NCI-H2107 (cell line): ENCODE measurements at places on chromosomes 5 and 9.

DNA sequence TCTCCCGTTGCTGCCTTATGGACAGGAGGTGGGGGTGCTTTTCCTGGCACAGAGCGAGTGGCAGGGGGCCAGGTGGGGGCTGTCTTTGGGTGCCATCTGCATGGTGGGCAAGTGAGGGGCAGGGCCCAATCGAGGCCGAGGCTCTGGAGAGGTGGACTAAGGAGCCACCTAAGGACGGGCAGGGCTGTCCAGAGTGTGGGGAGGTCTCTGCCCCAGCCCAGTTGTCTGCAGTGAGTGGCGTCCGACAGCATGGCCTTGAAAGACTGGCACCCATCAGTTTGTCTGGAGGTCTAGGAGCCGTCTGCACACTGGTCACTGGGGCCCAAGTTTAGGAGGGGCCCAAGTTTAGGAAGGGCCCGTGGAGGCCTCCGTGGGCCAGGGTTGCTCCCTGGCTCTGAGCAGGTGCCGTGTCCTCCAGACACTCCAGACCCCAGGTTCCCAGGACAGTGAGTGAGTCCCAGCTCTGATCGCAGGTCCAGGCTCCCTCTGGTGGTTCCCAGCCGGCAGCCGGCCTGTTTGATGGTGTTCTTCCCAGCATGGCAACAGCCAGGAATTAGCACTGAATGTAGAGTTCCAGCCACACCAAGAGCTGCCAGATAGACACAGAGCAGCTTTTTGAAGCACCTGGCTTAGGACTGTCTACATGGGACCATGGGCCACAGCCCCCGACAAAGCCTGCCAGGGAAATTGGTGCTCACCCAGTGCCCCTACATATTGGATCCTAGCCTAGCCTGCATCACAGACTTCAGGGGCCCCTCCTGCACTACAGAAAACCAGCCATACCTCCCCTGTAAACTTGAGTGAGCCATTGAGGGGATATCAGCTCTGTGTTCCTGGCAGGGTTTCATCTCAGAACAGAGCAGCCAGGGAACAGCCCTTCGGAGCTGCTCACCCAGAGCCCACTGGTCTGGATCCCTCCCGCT is 120.9 kb downstream of the WNK2 start:
- no peak for DNase-seq

DNA sequence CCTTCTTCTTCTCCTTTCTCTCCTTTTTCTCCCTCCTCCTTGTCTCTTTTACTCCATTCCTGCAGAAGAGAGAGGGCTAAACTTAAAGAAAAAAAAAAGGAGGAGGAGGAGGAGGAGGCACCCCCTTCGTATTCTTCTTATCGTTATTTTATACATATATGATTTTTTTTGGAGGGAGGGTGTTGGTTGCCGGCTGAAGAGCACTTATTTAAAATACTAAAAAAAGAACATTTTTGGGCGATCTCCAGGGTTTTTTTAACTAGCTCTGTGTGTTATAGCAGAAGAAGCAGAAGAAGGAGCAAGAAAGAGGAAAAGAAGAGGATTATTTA is 381 bp downstream of the NR2F1 start:
- DNase-seq = no peak

DNA sequence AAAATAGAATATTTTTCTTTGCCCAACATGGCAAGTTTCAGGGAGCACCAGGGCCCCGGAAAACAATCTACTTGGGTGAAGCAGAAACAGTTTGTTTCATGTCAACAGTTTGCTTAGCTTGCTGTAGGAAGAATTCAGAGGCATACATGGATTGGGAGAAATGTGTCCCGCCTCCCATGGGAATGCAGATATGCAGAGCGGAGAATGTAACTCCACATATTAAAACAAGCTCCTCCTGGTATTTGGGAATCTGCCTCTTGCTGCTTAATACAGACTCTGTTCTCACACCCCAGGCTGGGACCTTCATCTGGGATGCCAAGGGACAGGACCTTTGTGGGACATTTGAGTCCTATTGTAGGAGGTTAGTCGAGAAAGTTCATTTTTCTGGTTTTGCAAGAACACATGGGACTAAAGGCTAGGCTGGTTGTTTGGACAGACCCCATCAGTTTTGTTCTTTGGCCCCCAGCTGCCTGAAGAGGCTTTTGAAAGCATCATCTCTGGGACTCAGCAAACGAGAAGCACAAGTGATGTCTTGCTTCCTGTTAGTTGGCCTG is 220.5 kb upstream of the ADRA1B start:
- DNase-seq = no peak

- DNase-seq = no peak
Measured at GRCh38 chr9:70474413-70474812, 60.0 kb upstream of the KLF9 start.

- no peak for DNase-seq
Measured at GRCh38 chr5:110594866-110595265, 131.6 kb downstream of the TMEM232 start.

DNA sequence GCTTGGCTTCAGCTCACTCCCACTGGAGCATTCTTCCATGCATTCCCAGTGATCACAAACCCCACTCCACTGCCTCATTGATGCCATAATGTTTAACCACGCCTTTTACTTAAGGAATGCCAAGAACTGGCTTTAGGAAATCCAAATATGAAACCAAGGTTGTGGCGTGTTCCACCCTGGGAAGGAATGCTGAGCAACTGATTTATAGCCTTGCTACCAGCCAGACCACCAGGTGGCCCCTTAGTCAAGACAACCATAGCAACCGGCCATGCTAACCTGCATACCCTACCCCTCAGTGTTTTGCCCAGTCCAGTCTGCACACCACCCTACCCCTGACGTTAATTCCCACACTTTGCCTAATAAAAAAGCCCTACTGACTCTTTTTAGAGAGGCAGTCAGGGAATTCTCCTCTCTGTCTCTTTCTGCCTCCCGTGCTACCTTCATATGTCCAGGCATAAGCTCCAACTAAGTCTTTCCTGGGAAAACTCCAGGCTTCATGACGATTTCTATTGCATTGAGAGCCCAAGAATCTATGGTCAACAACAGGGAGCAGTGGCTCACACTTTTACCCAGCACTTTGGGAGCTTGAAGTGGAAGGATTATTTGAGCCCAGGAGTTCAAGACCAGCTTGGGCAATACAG is 27.0 kb upstream of the PRRC2B start:
- no peak for DNase-seq

DNA sequence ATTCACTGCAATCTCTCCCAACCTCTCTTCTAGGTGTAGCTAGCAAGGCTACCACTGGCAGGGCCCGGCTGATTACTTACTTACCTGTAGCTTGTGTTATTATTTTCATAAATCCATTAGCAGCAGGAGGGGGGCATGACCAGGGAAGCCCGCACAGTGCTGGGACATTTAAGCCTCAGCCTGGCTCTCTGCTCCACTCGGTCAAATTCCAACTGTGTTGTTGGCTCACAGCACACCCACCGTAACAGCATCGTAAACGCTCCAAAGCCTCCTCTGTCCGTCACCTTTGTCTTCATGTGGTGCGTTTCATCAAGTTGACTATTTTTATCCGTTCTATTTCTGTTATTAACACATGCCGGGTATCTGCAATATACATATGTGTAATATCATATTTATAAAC is 264.7 kb downstream of the NSG2 start:
- no peak for DNase-seq

GRCh38 chr5:133381041-133381440 is 231.3 kb downstream of the FSTL4 start:
- DNase-seq = no peak

GRCh38 chr5:142178651-142179050 is 70.1 kb downstream of the NDFIP1 start:
- no peak for DNase-seq

GRCh38 chr5:28580616-28581015 is 1542.2 kb upstream of the CDH9 start:
- DNase-seq = no peak

DNA sequence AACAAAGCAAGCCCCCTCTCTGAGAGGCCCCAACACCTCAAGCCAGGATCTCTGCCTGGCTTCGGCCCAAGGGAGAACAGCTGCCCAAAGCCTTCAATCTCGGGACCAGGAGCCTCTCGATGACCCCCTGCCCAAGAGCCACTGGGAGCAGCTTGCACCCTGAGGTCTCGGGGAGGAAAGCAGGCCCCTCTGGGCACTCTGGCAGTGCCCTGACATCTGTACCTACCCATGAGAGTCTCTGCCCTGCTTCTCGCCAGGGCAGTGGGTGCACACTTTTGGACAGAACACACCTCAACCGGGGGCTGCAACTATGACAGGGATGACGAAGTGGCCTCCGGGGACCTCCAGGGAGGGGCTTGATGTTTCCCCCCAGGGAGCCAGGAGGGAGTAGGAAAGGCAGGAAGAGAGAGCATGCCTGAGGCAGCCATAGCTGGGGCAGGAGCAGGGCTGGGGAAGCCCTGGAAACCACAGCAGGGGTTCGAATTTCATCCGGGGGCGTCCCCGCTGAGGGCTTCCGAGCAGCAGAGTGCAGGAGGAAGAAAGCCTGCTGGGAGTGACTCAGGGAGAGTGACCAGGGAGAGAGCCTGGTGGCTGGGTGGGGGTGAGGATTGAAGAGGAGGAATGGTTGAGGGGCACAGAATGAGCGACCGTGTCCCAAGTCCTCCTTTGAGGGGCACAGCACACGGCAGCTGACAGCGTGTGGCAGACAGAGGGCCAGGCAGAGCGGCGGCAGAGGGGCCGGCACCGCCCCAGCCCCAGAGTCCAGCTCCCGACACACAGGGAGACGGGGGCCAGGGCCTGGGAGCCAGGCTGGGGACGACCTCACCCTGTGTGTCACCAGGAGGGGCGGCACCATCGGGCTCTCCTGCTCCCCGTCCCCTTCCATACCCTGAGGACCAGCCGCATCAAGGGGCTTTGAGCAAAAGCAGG is 1.8 kb downstream of the LPCAT1 start:
- peak; percentile 72 for DNase-seq

DNA sequence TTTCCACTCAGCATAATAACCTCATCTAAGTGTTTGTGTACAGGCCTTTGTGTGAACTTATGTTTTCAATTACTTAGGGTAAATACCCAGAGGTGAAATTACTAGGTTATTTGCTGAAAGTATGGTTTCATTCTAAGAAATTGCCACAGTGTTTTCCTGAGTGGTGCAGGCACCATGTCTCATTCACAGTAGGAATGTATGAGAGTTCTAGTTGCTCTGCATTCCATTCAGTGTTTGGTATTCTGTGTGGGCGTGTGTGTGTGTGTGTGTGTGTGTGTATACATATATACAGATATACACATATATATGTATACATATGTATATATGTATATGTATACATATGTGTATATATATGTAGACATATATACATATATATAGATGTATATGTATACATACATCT is 8.8 kb upstream of the SVEP1 start:
- DNase-seq = no peak

GRCh38 chr9:15377625-15378540 is 44.8 kb upstream of the SNAPC3 start:
- no peak for DNase-seq

DNA sequence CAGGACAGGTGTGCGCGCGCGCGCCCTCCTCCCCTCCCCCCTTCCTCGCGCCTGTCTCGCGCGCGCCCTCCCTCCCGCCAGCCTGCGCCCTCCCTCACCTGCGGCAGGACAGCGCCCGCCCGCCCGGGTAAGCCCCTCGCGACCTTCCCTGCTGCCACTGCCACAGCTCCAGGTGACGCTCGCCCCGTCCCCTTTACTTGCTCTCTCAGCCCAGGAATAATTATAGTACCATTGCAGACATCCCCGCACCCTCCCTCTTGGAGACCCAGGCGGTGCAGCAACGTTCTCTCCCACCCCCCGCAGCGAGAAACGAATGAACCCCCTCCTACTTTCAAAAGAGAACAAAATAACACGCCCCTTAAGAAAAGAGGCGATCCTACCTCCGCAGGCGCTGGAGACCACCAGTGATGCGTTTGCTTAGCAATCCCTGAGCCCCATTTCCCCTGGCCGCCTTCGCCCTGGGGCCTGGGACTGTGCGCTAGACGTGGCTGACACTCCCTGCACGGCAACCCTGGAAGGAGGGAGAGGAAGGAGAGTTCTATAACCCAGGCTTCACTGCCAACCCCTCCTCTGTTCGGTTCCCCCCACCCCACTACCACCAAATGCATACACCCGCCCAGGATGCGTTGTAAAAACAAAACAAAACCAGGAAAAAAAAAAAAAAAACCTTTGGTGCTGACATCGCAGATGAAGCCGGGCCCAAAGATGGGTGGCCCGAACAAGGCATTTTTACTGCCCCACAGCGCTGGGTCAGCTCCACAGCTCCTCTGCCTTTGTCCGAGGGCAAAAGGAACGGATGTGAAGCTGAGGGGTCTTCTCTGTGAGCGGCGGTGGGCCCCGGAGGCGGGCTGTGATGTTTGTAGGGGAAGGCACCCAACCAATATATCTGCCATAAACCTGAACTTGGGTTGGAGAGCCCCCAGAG is 5.6 kb upstream of the PURA start:
- DNase-seq = no peak

- DNase-seq = no peak
Measured at GRCh38 chr9:99387431-99387830, 165.3 kb downstream of the SEC61B start.

GRCh38 chr9:4306777-4307121 is 6.9 kb upstream of the GLIS3 start:
- no peak for DNase-seq

DNA sequence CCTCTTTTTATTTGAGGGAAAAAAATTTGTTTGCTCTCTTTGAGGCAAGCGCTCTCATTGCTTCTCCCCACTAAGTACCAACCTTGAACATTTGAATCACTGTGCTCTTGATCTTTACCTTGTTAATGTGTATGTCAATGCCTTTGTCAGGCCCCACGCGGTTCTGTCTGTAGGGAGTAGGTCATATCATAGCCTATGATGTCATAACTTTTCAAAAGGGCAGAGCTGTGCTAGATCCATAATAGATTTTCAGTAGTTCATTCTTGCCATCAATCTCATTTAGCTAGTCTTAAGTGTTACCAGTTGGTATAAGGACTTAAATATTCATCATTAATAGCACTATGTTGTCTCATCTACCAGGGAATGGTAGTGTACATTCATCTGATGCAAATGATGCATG is 56.6 kb downstream of the MAST4 start:
- no peak for DNase-seq

DNA sequence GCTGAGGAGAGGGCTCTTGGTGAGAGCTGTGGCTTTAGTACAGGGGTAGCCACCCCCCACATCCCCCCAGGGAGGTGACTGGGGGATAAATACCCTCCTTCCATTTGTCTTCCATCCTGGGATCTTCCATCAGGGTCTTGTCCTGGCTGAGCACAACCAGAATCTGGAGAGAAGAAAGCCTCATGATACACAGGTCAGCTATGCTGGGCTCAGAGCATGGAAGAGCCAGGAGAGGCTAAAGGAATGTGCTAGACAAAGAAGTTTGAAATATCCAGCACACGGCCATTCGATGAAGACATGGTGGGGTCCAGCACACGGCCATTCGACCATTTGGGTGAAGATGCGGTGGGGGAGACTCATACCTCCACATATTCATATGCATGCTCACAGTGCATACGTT is 30.0 kb downstream of the ROPN1L start:
- DNase-seq = no peak

GRCh38 chr5:153796527-153796926 is 242.2 kb downstream of the FAM114A2 start:
- no peak for DNase-seq

- DNase-seq = no peak
Measured at GRCh38 chr5:179609834-179610108, 13.7 kb downstream of the HNRNPH1 start.

GRCh38 chr5:77851176-77852067 is 75.3 kb upstream of the TBCA start:
- DNase-seq = no peak

- DNase-seq = no peak
Measured at GRCh38 chr9:101427957-101428655, 7.5 kb downstream of the ALDOB start.
